ENCODE measurements at places on chromosomes 16 and 17.

DNA sequence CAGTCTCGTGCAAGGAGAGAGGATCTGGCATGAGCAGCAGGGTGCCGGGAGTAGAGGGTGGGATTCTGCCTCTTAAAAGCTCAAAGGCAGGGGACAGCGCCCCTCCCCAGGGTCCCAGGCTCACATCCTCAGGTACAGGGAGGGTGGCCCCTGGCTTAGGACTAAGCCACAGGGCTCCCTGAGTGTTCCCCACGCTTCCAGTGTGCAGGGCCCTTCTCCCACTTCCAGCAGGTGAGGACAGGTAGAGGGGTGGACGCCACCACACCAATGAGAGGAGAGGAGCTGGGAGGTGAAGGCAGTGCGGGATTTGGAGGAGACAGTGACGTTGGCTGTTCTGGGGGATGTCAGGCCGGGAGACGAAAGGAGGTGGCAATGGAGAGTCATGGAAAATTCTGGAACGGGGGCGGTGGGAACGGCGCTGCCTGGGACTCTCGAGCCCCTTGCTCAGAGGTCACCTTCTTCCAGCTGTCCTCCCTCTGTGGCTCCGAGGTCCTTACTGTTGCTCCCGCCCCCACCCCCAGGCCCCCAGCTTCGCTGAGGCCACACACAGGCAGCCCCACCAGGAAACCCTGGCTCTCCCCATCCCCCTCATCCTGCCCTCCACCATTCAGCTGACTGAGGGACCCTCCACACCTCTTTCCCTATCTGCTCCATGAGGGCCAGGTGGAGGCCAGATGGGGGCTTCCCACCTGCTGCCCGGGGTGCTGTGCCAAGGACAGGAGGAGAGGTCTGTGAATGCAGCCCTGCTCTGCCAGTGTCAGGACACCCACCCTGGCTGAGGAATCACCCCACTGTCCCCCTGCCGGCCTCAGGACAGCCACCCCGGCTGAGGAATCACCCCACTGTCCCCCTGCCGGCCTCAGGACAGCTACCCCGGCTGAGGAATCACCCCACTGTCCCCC lies 57.7 kb upstream of the ACSF3 start:
- DNase-seq, result no peak

GRCh38 chr17:9472541-9472940 lies 103.1 kb downstream of the STX8 start:
- no peak for DNase-seq

- no peak for DNase-seq
These were observed 817 bp downstream of the NDUFAF8 start for GRCh38 chr17:81239714-81240555.

DNA sequence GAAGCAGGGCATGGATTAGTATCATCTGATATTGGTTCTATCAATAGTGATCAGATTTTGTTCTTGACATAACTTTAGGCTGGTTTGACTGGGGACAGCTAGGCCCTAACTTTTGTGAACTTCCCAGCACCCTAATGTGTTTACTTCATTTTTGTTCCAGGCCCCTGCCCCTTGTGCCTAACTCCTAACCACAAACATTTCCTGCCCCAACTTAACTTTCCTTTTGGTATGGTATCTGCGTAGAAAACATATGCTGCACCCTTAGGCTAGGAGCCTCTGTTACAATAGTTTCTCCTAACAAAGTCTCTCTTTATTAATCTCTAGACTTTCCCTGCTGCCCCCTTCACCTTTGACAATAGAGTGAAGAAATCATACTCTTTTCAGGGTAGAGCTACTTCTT lies 2.5 kb downstream of the ADPRM start:
- DNase-seq, result no peak

- no peak for DNase-seq
These were observed 39.2 kb downstream of the FTO start for GRCh38 chr16:53743149-53743566.

DNA sequence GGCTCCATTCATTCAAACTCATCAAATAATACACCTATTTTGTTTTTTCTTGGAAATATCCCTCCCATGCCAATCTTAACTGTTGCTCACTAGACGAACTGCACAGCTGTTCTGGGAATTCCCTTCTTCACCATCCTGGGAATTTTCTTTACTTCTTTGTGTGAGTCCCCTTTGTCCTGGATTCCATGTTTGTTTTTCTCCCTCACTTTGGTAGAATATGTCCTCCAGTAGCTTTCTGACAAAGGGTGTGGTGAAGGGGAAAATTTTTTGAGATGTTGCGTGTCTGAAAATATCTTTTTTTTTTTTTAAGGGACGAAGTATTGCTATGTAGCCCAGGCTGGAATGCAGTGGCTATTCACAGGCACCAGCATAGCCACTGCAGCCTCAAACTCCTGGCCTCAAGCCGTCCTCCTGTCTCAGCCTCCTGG lies 17.2 kb upstream of the UTP6 start:
- no peak for DNase-seq

DNA sequence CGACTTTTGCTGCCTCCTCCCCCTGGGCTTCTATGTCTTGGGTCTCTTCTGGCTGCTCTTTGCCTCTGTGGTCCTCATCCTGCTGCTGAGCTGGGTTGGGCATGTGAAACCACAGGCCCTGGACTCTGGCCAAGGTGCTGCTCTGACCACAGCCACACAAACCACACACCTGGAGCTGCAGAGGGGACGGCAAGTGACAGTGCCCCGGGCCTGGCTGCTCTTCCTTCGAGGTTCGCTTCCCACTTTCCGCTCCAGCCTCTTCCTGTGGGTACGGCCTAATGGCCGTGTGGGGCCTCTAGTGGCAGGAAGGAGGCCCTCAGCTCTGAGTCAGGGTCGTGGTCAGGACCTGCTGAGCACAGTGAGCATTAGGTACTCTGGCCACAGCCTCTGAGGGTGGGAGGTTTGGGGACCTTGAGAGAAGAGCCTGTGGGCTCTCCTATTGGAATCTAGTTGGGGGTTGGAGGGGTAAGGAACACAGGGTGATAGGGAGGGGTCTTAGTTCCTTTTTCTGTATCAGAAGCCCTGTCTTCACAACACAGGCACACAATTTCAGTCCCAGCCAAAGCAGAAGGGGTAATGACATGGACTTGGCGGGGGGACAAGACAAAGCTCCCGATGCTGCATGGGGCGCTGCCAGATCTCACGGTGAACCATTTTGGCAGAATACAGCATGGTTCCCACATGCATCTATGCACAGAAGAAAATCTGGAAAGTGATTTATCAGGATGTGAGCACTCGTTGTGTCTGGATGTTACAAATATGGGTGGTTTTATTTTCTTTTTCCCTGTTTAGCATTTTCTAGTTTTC lies 2.3 kb downstream of the GP1BA start:
- DNase-seq, result no peak

DNA sequence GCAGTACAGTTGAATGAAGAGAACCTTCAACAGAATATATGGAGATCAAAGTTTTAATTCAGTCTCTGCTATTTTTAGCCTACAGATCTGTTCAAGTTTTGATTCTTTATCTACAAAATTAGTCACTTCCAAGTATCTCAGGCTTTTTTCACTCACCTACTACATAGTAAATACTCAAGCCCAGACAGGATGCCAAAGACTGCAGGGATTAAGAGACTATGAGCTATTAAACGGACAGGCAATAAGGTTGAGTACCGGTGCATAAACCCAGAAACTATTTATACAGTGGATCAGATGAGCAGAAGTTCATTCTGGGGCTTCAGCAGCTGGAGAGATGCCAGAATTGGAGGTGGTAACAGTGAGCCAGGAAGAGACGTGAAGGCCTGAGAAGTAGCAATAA lies 18.7 kb upstream of the OR3A1 start:
- no peak for DNase-seq

DNA sequence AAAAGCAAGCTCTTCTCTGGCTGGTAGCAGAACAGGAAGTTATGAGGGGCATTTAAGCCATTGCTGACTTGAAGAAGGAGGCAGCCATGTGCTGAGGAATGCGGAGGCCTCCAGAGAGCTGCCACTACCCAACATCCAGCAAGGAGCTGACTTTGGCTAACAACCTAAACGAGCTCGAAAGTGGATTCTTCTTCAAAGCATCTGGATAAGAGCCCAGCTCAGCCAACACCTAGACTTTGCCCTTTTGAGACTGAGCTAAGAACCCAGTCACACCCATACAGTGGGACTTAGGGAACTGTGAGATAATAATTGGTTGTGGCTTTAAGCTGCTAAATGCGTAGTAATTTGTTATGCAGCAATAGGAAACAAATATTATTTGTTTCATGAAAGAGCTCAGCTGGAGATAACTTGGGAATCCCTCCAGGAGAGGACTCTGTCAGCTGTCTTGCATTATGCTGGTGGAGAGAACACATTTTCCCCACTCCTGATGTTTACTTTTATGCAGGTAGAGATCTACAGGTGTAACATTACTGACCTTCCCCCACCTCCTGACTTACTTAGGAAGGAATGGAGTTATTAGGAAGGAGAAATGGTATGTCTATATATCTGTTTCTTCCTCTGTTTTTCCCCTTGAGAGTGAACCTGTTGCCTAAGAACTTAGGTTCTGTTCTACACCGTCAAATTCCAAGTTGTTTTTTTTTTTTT lies 52.7 kb upstream of the ZNF629 start:
- DNase-seq, result no peak
